ENCODE measurements at places on chromosomes 2 and 18.

GRCh38 chr2:150646746-150647145, 159.3 kb upstream of the RND3 start:
- DNase-seq, result no peak

GRCh38 chr2:171341394-171342066, 92.3 kb downstream of the METTL8 start:
- DNase-seq, result no peak

- DNase-seq, result no peak
Measured at GRCh38 chr18:24346254-24346653, 51.4 kb downstream of the OSBPL1A start.

- no peak for DNase-seq
Measured at GRCh38 chr2:11528228-11528627, 5.6 kb upstream of the GREB1 start.

- DNase-seq, result no peak
Measured at GRCh38 chr18:48039769-48040215, 109.3 kb upstream of the SMAD2 start.

- DNase-seq, result no peak
Measured at GRCh38 chr2:65320946-65321345, 93.3 kb downstream of the ACTR2 start.

GRCh38 chr2:64538764-64539433, 14.8 kb downstream of the AFTPH start:
- no peak for DNase-seq

DNA sequence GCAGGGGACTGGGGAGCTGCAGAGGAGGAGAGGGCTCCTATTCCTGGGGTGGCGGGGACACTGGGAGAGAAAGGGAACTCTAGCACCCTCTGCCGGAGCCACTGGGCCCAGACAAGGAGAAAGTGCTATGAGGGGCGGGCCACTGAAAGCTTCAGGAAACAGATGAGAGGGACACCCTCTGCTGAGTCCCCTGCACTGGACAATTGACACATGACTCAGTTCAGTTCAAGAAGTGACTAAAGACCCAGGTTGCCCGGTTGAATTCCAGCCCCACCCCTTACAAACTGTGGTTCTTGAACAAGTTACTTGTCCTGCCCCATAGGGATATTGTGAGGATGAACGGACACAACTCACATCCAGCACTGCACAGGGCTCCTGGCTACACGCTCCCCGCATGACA, 5.0 kb downstream of the RUFY4 start:
- no peak for DNase-seq

GRCh38 chr2:176830362-176830761, 382.2 kb upstream of the HNRNPA3 start:
- no peak for DNase-seq

DNA sequence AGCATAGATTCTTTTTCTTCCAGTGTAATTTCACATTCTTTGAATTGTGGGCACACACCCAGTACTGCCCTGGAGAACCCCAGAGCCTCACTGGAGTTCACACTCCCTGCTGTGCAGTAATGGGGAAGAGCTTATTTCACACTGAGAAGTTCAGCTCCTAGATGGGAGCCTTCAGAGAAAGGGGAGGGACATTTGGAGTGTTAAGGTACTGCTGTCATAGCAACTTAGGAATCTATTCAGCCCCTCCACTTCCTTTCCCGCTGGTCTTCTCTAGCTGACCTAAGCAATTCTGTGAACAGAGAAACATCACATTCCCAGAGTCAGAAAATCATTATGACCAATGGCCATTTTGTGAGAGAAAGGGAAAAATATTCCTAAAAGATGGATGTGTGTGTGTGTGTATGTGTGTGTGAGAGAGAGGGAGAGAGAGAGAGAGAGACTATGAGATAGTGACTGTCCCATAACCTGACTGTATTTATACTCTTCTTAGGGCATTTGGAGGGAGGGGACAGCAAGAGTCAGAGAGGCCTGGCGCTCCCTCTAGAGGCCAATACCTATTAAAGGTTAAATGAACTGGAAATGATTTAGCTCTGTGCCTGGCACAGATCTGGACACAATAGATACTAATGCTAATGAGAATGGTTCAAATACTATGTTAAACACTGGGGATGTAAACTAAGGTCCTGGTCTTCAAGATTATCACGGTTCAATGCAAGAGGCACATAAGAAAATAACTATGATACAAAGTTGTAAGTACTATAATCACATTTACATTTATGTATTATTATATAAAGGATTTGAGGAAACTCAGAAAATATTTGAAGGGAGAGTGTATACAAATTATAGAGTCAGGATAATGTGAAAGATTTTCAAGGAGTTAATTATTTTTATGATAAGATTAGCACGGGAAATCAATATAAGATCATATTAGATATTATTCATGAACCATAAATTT, 41.5 kb upstream of the RPE start:
- no peak for DNase-seq

DNA sequence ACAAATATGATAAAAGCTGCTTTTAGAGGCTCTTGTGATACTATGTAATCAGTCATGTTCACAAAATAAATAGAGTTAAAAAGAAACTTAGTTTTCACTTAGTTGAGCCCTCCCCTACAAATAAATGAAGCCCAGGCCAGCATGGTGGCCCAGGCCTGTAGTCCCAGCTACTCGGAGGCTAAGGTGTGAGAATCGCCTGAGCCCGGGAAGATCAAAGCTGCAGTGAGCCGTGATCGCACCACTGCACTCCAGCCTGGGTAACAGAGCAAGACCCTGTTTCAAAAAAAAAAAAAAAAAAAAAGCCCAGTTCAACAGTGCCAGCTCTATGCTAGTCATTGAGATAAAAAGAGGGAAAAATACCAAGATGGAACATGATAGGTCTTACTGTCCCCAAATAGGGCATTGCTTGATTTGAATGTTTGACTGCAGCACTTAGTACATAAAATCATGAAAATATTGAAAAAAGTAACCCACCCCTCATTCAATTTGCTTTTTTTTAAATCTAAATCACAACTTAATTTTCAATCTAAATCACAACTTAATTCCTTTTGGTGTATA, 1.5 kb downstream of the ASNSD1 start:
- no peak for DNase-seq

DNA sequence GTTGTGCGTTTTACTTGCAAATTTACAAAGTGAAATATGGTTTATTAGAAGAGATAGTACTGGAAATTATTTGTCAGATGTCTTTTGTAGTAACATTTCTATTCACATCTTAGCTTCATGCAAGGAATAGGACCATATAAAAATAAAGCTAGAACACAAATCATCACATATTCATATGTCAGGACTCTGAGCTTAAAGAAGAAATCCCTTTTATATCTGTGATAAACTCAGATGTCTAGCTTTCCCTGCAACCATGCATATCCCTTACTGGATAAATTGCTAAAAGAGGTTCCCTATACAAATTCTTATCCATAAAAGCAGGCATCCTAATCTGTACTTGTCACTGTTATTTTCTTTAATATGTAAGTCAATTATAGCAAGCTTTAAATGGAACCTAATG, 178.5 kb downstream of the NRXN1 start:
- DNase-seq, result no peak

DNA sequence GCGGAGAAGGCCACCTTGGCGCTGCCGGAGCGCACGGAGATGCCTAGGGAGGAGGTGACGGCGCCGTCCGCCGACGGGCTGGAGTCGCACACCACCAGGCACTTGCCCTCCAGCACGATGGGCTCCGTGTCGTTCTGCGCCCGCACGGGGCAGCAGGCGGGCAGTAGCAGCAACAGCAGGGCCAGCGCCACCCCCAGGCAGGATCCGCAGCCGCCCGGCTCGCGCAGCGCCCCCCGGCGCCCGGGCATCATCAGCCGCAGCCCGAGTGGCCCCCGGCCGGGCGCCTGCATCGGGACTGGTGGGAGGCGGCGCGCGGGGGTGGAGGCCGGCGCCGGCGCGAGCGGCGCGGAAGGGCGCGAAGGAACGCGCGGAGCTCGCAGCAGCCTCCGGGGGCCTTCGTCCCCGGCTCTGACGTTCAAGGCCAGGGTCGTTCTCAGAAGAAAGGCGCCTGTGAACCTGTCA, 2.2 kb downstream of the CBLN2 start:
- no peak for DNase-seq

GRCh38 chr2:858646-859045, 92.0 kb upstream of the SNTG2 start:
- no peak for DNase-seq

DNA sequence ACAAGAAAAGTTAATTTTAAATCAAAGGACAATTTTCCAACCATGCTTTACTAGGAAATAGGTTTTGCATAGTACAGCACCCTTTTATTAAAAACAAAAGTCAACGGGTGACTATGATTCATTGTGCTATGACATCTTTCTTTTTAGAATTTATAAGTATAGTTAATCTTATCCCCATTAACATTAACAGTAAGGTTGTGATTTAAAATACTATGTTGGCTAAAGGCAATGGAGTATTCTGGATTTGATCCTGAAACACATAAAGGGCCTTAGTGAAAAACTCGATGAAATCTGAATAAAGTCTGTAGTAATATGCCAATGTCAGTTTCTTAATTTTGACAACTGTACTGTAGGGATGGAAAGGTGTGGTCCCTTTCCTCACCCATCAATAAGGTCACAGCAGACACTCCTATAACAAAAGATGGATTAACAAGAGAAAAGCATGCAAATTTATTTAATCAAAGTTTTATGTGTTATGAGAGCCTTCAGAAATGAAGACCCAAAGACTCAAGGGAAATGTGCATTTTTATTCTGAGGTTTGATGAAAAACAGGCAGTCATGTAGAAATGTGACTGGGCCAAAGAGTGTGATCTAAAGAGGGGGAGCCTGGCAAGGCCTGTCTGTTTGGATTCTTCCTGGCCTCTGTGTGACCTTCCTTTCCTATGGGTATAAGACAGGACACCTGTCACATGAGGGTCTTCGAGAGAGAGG, 731.4 kb downstream of the TSN start:
- DNase-seq, result no peak

DNA sequence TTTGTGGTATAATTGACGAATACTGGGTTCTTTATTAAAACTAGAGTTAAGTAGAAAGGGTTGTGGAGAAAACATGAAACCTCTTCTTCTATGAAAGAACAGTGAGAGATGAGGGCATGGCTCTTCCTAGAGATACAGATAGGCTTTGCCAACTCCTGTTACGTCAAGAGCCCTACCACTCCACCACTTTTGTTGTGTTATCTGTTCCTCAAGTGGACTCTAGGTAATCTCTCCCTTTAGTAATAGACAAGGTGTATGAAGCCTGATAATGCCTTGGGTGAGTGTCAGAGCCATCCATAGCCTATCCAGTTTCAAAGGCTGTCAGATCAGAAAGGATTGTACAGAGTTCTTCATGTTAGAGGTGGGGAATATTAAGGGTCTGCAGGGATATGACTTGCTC, 176.4 kb downstream of the SETBP1 start:
- DNase-seq, result no peak

DNA sequence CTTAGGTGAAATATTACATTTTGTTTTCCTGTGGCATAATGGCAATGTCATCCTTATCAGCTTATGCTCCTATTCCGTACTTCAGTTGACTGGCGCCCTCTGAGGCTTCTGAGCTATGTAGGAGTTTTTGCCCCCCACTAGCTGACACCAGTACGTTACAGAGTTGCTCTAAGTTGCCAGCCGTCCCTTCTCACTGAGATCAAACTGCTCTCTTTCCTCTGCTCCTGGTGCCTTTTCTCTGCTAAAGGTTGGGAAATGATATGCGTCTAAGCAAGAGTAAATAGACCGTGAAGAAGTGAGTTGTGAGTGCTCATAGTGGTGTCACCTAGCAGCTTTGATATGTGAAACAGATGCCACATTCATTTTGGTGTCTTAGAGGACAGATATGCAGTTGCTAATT, 99.2 kb downstream of the RAPGEF4 start:
- DNase-seq, result no peak

GRCh38 chr2:43486603-43487002, 109.2 kb downstream of the THADA start:
- DNase-seq, result no peak

DNA sequence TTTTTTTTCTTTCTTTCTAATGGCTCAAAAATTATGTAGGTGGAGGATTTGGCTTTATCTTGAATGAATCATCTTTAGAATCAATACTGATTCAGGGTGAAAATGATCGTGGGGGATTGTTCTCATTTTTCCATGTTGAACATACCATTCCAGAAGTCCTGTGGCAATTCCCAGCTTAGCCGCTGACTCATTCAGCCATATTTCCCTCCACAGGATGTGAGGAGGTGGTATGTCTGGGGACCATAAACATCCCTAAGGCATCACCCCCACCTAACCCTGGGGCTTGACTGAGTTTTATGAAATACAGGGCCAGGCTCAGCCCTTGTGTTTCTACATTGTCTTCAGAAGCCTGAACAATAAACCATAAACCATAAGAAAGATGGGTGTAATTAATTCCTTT, 92.7 kb upstream of the FN1 start:
- DNase-seq, result no peak

DNA sequence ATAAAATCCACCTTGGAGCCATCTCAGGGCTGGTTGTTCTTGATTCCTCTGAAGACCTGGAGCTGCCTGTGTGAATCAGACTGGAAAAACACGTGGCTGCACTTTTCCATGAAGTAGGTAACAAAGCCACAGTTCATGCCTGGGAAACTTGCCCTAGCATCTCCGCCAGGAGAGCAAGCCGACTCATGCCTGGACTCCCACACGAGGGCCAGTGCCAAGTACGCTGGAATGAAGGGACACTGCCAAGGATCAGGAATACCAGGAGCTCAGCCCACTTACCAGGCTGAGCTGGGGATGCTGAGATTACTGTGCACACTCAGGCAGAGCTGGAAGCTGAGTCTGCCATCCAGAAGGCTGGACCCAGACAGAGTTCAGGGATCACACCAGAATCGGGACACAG, 10.9 kb upstream of the FHL2 start:
- no peak for DNase-seq

- no peak for DNase-seq
Measured at GRCh38 chr2:143524559-143525401, 395.6 kb downstream of the ARHGAP15 start.

DNA sequence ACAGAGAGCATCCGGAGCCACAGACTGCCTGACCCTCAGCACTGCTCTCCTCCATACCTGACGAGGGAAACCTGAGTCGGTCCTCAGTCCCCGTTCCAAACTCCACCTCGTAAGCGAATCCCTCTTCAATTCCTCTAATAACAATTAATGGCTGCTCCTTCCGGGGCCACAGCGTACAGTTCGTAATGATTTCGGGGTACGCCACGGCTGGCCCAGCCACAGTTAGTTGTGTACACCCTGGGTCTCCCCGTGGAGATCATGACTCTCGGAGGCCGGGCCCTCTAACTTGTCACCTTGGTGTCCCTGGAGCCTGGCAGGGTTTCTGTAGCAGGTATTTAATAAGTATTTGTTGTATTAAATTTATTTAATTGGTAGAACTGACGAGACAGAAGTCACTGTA, 121.5 kb downstream of the EIPR1 start:
- no peak for DNase-seq

GRCh38 chr2:129354631-129355030, 624.8 kb upstream of the RAB6C start:
- DNase-seq, result no peak

DNA sequence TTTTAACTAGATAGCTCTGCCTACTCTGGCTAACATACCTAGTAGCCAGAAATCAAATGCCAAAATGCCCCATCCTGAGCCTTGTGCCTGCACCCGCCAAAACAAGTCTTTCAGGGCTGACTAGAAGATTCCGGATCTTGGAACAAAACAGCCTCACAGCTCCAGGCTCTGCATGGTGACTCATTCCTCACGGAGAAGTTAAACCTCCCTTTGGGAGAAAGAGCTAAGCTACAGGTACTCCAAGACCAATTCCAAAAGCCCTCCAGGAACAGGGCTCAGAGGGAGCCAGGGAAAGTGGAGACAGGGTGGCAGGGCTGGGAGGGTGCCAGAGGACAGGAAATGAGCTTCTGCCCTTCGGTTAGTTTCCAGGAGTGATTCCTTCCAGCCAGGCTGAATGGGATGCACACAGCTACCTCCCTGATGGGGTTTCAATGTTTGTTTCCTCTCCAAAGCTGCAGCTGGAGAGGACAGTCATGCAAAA, 295.6 kb downstream of the TNS1 start:
- DNase-seq, result no peak

All from activated naive CD4-positive, alpha-beta T cell (primary cell).